ENCODE measurements at places on chromosomes 12 and 14.

DNA sequence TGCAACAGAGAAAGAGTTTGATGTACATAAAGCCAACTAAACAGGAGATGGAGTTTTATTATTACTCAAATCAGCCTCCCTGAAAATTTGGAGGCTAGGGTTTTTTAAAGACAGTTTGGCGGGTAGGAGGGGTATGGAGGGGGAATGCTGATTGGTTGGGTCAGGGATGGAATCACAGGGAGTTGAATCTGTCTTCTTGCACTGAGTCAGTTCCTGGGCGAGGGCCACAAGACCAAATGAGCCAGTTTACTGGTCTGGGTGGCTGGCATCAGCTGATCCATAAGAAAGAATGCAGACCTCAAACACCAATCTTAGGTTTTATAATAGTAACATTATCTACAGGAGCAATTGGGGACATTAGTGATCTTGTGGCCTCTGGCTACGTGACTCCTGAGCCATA, 64.9 kb downstream of the RIN3 start:
- no peak for DNase-seq

DNA sequence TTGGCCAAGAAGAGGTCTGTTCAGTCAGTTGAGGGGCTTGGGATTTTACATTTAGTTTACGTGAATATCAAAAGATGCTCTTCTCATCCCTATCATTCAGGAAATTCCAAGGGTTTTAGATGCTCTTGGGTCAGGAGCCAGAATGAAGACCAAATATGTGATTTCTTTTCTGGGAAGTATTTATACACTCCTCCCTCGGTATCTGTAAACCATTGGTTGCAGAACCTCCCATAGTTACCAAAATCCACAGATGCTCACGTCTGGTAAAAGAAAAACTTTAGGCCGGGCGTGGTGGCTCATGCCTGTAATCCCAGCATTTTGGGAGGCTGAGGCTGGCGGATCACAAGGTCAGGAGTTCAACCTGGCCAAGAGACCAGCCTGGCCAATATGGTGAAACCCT, 75.9 kb downstream of the TNFAIP2 start:
- no peak for DNase-seq

- no peak for DNase-seq
Measured at GRCh38 chr12:25970082-25970481, 11.6 kb downstream of the RASSF8 start.

DNA sequence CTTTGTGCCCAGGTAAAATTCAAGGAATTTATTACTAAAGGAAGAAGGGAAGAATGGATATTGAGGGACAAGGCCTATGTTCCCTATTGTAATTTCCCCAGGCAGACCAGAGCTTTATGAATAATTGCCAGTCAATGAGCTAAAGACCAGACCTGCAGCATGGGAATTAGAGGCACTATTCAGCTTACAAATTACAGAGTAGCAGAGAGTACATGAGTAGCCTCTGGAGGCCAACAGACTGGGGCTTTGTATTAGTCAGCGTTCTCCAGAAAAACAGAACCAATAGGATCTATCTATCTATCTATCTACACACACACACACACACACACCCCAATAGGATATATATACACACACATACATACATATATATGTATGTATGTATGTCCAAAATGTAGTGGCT, 120.0 kb upstream of the RPH3A start:
- no peak for DNase-seq

DNA sequence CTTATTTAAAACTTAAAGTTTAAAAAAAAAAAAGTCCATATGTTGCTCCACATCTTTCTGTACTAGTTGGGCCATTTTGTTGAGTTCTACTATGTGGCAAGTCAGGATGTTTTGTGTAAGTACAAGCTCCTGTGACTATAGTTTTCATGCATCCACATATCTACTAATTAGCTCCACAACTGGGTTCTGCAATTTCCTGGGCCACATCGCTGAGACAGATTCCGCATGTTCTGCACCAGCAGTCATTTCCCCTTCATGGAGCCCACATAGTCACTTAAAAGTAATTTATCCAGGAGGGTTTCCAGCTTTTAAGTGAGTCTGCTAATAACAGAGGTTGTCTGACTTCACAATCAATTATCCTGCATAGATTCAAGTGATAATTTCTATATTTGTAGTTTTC, 461.4 kb downstream of the ZFP36L1 start:
- no peak for DNase-seq
